ENCODE measurements at places on chromosomes 16 and 17.

- DNase-seq, result no peak
Observed at GRCh38 chr16:5215901-5216300, 118.3 kb upstream of the EEF2KMT start.

DNA sequence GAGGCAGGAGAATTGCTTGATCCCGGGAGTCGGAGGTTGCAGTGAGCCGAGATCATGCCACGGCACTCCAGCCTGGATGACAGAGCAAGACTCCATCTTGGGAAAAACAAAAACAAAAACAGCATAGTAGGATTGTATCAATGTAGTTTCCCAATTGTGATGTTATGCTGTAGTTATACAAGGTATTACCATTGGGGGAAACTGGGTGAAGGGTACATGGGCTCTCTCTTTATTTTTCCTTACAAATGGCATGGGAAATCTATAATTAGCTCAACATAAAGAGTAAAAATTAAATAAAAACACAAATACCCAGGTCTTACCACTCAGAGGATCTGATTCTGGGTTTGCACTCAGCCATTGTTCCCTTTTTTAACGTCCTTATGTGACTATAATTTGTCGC lies 107.9 kb downstream of the KATNIP start:
- DNase-seq, result no peak

DNA sequence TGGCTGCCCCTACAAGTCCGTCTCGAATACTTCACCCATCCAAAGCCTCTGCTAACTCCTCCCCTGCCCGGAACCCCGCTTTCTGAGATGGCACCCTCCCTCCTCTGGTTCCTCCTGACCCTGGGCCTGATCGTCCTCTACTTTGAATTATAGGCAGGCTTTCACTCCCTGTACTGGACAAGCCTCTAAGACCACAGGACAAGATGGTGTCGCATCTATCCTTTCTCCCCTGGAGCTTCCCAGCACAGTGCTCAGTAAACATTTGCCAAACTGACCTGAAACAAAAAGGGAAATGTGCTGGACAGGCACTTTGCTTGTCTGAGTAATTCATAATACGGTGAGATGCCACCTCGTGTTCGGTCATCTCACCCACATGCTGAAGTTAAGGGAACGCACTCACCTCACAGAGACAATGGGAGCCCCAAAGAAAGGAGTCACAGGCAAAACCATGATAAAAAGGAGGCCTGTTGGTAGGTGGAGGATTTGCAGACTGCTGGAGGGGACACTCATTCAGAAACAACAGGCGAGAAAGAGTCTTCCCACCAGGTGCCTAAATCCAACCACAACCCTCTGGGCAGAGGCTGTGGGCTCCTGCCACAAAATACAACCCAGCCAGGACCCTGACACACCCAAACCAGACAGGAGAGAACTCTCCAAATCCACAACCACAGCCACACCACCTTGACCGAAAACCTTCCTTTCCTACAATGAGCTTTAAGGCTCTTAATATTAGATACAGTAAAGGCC lies 28.2 kb downstream of the SNN start:
- DNase-seq, result no peak

DNA sequence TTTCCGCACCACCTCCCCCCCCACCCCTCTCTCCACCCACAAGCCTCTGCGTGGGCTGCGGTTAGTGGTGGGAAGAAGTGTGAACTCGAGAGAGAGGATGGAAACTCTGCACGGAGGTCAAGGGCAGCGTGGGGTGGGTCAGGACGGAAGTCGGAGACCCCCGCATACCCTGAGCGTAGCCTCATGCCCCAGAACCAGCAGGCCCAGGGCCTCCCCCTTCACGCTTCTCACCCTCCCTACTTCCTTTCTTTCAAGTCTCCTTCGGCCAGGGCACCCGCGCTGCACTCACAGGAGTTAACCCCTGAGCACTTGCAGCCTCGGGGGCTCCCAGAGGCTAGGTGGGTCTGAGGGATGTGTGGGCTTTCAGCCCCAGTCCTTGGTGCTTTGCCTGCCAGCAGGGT lies 9.2 kb downstream of the TBKBP1 start:
- peak; percentile 33 for DNase-seq
